ENCODE measurements at places on chromosomes 5 and 9. TPM values are rescaled to one million over a fixed set of nuclear protein-coding genes. Genes with fewer than 3 reads are reported as not detected.

Gene PLAC8L1
- not detected for total RNA-seq

Gene CCDC152
- total RNA-seq: 1.6 TPM

Gene BAAT
- 0.52 TPM for total RNA-seq

Gene SLCO6A1
- 0.52 TPM for total RNA-seq

Gene SUSD3
- 2.6 TPM for total RNA-seq

Gene IFNA13
- 0.52 TPM for total RNA-seq

Gene MEIKIN
- total RNA-seq: 0.52 TPM

All from skeletal muscle tissue (tissue), 5 donors.